ENCODE measurements at places on chromosomes 1 and 21. TPM values are rescaled to one million over a fixed set of nuclear protein-coding genes. Genes with fewer than 3 reads are reported as not detected.

- DNase-seq: no peak
These were observed 64.8 kb downstream of the RPE65 start for GRCh38 chr1:68384872-68385411.

DNA sequence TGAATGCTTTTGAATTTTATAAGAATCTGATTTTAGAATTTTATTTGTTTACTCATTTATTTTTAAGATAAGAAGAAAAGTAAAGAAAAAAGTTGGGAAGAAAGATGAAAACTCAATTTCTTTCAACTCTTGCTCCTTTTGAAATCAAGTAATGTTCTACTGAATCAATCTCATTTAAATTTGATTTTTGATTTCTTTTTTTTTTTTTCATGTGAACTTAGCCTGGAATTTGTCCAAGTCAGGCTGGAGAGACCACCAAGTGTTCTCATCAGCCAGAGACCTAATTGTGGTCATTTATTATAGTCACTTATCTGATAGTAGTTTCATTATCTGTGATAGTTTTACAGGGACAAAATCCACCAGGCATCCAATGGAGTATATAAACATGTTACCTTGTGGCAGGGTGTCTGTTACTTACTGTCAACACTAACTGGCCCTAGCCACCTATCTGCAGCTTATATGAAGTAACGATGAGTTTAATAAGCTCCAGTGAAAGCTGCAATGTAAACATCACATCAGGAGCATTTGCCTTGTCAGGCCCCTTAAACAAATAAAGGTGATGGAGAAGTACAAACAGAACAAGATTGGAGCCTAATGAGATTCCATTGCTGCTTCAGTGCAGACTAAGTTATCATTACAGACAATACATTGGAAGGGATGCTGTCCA lies 39.2 kb downstream of the HLX start:
- no peak for DNase-seq

The NECTIN4 gene
- 0.08 TPM for total RNA-seq

DNA sequence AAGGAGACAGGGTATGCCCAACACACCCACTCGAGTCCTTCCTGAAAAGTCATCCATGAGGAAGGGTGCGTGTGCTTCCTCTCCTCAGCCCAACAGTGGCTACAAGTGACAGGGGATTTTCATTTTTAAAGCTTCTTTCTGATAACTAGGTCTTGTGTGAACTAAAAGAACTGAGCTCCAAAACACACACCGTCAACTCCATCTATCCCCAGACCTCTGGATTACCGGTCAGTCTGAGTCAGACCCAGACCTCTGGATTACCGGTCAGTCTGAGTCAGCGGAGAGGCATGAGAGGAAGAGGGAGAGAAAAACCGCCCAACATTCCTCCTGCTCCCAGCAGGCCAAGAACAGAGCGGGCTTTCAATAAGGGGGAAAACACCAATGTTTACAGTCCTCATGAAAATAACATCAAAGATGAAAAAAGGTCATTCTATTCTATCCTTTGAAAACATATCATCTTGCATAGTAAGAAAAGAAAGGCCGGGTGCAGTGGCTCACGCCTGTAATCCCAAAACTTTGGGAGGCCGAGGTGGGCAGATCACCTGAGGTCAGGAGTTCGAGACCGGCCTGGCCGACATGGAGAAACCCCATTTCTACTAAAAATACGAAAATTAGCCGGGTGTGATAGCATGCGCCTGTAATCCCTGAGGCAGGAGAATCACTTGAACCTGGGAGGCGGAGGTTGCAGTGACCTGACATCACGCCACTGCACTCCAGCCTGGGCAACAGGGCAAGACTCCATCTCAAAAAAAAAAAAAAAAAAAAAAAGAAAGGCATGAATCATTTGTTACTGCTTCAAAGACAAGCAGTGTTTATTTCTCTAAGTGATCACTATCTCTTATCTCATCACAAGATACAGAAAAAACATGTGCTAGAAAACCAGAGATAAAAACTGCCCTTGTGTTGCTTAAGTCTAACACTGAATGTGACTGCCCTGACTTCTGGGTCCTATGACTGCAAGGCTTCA lies 3.4 kb downstream of the PTTG1IP start:
- peak; percentile 71 for DNase-seq

- DNase-seq: no peak
These were observed 13.0 kb downstream of the FAM20B start for GRCh38 chr1:179038528-179039281.

- DNase-seq: no peak
These were observed 49.0 kb upstream of the NADK start for GRCh38 chr1:1827089-1827848.

The SH3D21 gene
- 2.5 TPM for total RNA-seq

DNA sequence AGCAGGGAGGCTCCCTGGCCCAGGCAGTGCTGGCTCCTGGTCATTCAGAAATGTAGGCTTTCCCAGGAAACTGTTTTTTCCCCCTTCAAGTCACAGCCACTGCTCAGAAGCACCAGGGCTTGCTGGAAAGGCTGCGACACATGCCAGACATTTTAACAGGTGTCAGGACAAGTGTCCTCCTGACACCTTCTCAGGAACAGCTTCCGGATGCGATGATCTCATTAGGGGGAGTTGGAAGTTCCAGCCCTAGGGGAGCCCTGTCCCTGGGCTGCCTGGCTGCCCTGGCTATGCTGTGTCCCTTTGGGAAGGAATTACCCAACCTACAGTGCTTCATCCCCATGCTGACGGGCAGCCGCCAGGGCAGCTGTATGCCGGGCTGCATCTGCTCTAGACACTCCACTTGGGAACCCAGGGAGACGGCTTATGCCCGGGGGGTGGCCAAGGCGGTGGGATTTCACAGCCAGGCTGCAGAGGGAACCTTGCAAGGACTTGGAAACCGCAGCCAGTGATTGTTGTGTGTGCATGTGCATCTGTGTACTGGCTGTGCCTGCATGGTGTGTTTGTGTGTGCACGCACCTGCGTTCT lies 41.8 kb downstream of the AJAP1 start:
- no peak for DNase-seq

- DNase-seq: no peak
These were observed 8.9 kb downstream of the C1orf115 start for GRCh38 chr1:220699044-220699443.

The KHDC4 gene
- total RNA-seq: 21.0 TPM

The GPATCH3 gene
- 11.4 TPM for total RNA-seq

The DTL gene
- 0.71 TPM for total RNA-seq

- DNase-seq: no peak
These were observed 31.6 kb upstream of the AJAP1 start for GRCh38 chr1:4622821-4623220.

GRCh38 chr1:248802454-248802853 lies 23.3 kb downstream of the SH3BP5L start:
- no peak for DNase-seq

The AGMAT gene
- not detected for total RNA-seq

DNA sequence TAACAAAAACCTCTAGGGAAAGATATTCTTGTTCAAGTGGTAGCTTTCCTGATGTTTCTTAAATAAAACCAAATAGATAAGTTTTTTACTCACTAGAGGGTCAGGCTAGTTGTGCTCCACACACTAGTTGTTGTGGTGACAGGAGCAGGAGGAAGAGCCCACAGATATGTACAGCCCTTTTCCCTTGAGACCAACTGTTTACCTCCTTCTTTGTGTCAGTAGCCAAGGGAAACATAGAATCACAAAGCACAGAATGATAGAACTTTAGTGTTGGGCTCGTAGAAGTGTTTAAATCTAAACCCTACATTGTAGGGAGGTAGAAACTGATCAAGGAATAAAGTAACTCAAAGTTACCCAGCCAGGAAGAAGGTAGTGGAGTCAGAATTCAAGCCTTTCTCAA lies 309.0 kb downstream of the CTH start:
- DNase-seq: no peak

- no peak for DNase-seq
These were observed 70.0 kb upstream of the MAGI3 start for GRCh38 chr1:113320272-113320671.

- no peak for DNase-seq
These were observed 3.8 kb upstream of the HPCAL4 start for GRCh38 chr1:39695016-39695415.

The LYPD8 gene
- not detected for total RNA-seq

The LCE2A gene
- not detected for total RNA-seq

DNA sequence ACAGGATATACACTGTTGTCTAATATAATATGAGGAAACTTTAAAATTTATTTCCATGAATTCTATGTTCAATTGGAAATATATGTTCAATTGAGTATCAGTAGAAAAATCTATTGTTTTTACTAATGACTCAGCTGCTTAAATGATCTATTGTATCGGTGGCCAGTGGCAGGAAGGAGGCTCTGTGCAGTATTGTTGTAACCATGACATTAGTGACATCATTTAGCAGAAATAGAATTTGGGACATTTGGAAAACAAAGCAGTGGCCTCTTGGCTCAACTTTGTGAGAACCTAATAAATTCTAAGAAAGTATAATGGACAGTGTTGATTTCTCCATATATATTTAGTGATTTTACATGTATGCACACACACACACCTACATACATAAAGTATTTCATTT lies 257.4 kb downstream of the PDE4B start:
- no peak for DNase-seq

DNA sequence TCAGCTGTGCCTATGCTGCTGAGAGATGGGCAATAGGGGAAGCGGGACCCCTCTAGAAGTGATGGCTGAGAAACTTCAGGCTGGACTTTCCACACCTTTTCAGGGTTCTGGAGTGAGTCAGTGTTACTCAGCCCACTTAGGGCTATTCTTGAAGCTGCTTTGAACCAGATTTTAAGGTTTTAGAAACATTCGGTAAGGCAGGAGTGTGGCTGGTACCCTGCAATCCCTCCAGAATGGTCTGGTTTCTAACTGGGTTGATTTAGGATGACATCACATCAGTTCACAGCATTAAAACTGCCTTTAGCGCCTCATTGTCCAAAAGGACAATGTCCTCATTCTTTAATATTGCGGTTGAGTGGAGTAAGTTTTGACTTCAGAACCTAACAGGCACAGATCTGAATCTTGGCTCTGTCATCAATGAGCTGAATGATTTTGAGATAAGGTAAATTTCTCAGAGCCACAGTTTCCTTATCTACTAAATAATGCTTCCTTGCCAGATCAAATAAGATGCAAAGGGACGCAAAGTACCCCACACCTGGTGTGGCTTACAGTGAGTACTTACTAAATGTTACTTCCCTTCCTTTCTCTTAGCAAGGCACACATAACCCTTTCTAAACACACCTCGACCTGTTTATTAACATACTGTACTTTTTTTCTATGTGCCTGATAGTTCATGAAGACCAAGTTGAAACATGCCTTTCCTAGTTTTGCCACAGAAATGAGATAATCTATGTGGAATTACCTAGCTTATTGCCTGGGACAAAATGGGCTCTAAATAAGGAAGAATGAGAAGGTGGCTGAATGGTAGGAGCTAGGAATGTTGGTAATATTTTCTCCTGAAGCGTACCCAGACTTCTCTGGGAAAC lies 209.8 kb downstream of the ROR1 start:
- DNase-seq: no peak

- no peak for DNase-seq
These were observed 74.8 kb downstream of the PLD5 start for GRCh38 chr1:242449661-242450060.

DNA sequence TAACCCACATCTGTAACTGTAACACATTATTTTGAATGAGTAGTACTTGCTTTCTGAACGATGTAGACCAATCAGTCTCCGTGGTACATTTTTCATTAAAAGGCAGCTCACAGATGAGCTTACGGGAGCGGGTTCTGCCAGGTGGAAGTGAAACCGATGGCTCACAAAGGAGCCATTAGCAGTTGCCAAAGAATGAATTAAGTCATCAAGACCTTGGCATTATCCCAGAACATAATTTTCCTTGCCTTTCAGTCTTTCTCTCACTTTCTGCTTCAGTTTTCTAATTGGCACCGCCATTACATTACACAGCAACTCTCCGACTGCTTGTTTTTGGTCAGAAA lies 33.5 kb upstream of the UTS2 start:
- DNase-seq: no peak

- no peak for DNase-seq
These were observed 156.1 kb downstream of the KIF26B start for GRCh38 chr1:245310571-245311531.

GRCh38 chr1:83918688-83919285 lies 80.1 kb downstream of the TTLL7 start:
- no peak for DNase-seq

DNA sequence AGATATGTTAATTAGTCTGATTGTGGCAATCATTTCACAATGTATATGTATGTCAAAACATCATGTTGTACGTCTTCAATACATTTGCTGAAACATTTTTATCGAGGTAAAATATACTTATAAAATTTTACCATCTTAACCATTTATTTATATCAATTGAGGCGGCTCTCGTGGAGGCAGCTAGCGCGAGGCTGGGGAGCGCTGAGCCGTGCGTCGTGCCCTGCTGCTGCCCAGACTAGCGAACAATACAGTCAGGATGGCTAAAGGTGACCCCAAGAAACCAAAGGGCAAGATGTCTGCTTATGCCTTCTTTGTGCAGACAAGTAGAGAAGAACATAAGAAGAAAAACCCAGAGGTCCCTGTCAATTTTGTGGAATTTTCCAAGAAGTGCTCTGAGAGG lies 202.5 kb upstream of the PBX1 start:
- DNase-seq: no peak

- no peak for DNase-seq
These were observed 285.6 kb downstream of the ASTN1 start for GRCh38 chr1:176878750-176879536.

GRCh38 chr1:230698130-230698529 lies 15.8 kb downstream of the AGT start:
- DNase-seq: no peak

- DNase-seq: no peak
These were observed 7.0 kb downstream of the NFIA start for GRCh38 chr1:61089338-61089737.

DNA sequence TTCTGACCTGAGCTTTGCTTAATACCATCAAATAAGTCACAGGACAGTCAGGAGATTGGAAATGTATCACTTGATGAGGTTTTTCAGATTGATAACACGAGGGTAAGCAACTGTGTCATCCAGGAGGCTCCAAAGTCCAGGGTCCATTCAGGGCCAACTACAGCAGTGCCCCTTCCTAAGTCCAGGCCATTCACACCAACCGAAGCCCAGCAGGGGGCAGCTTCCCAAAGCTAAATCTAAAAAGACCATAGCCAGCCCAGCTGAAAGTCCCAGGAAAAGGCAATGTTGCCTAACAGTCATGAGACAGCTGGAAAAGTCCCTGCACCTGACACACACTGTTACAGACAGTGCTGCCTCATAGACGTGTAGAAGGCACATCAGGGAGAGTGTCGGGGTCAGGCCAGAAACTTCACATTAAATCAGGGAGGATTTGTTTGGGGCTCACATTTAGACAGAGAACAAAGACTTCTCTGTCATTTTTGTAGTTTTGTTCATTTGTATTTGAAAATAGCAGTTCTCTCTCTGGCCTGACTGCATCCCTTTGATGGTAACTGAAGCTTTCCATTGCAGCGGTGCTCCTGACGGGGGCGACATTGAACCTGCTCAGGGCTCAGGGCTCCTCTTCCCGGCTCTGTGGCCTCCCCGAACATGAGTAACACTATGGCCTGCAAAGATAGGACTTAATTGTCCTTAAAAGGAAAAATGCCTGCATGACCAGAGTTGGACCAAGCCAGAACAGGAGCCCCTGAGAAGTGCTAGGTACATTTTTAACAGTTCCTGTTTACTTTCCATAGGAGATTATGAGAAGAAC lies 200.4 kb downstream of the NRIP1 start:
- peak; percentile 74 for DNase-seq

- no peak for DNase-seq
These were observed 247.0 kb downstream of the DNM3 start for GRCh38 chr1:172088256-172088655.

The LAD1 gene
- 1.3 TPM for total RNA-seq

All from left cardiac atrium (tissue), 4 donors.